Motor neuron (in vitro differentiated cells): ENCODE measurements at places on chromosomes 7 and 10.

DNA sequence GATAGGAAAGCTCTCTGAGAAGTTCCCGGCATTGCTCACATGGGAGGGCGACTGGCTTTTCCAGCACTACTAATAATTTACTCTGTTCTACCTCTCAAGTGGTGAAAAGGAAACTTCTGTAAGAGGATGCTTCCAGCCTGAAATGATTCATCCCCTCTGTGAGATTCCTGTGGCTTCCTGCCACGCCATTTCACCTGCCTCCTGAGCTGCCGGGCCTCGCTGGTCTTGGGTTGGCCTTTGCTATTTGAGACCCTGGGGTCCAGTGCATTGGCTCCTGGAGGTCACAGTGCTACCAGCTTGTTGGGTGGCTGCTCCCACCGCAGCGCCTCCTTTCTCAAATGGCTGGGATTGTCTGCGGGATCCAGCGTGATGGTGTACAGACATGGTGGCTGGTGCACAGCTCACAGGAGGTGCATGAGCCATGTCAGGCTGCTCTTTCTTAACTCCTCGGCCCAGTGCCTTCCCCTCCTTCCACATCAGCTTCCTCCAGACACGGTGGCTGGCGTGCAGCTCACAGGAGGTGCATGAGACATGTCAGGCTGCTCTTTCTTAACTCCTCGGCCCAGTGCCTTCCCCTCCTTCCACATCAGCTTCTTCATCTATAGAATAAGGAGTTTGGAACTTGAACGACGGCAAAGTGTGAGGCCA lies 42.9 kb upstream of the PCBD1 start:
- ATAC-seq: no peak

DNA sequence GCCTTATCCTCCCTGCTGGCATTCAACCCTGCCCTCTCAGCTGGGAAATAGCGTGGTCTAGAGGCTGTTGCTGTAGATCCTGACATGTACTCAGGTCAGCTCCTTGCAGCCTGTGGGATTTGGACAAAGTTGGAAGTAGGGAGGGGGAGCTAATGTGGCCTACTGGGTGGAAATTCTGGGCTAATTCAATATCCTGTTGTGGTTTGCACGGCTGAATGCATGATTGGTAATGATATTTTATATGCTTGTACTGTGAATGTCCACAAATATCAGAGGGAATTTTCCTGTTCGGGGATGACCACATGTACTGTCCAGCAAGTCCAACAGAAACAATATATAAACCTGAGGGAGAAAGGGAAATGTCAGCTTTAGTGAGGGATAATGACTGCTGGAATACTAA lies 22.1 kb upstream of the NPVF start:
- ATAC-seq: no peak

GRCh38 chr10:90849956-90850749 lies 7.7 kb downstream of the HTR7 start:
- ATAC-seq: no peak

GRCh38 chr10:127952575-127952869 lies 45.6 kb downstream of the PTPRE start:
- ATAC-seq: no peak

- ATAC-seq: peak; percentile 29
These were observed 110.4 kb downstream of the PON1 start for GRCh38 chr7:95213809-95214492.

GRCh38 chr10:61068471-61068870 lies 124.5 kb upstream of the RHOBTB1 start:
- ATAC-seq: no peak

DNA sequence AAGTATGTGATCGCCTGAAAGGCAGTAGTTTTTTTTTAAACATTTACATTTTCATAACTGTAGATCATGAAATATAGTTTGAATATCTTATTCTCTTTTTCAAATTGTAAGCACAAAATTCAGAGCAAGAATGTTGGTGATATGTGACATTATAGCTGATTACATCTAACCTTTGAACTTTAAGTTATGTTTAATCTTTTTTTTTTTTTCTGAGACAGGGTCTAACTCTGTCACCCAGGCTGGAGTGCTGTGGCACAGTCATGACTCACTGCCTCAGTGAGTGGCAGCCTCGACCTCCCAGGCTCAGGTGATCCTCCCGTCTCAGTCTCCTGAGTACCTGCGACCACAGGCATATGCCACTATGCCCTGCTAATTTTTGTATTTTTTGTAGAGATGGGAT lies 278.7 kb upstream of the NEBL start:
- ATAC-seq: no peak

DNA sequence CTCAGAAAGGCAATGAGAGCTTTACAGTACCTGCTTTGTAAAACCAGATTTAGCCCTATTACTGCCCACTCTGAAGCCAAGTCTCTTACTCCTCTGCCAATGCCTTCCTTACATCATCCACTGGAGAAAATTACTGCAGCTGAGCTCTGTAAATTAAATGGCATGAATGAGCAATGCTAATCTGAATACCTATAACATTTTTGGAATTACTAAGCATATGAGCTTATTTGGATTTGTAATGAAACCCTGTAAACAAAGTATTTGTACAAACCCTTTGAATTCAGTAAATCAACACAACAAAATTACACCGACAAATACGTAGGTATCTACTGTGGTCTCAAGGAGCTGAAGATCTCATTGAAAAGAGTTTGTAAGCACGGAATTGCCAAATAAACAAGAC lies 12.1 kb upstream of the CCNY start:
- ATAC-seq: no peak

GRCh38 chr10:71134732-71135211 lies 77.6 kb upstream of the UNC5B start:
- ATAC-seq: no peak

DNA sequence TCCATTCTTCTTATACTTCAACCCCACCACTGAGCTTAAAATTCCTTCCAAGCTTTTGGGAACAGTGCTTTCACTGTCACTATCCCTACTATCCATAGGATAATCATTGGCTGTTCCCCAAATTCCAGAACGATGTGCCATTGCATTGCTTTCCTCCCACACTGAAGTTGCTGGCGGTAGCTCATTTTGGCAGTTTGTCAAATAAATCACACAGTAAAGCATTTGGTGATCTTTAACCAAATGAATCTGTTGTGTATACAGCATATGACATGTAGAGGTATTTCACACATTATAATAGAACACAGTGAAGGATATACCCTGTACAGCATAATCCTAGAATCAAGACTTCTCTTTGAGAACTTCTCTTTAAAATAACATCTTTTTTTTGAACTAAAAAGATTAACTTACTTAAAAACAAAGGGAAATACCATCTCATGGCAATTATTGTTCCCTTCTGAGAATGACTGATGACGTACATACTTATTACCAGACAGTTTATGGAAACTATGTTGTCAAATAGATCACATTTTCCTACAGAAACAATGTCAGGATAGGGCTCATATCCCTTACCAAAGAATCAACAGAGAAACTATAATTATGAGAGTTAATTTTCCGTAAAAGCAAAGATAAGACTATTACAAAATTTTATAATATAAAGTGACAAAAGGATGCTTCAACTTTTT lies 93.6 kb downstream of the CTNNA3 start:
- no peak for ATAC-seq

- ATAC-seq: no peak
These were observed 26.7 kb downstream of the GBX1 start for GRCh38 chr7:151140826-151141225.

GRCh38 chr10:51960494-51960895 lies 261.1 kb upstream of the CSTF2T start:
- ATAC-seq: peak; percentile 81

DNA sequence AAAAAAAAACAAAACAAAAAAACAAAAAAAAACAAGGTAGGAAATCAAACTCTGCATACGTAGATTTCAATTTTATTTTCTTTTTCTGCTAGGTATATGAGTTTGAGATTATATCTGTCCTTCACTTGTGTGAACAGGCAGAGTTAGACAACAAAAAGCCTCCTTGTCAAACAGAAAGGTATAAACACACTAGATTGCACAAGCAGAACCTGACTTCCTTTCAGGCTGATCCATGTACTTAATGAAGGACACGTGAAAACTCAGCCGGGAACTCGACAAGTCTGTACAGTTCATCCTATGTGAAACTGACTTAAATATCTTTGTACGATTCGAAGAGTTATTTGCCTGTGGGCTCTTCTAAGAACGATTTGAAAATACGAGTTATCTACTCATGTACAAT lies 254.1 kb downstream of the ARL4A start:
- ATAC-seq: no peak

DNA sequence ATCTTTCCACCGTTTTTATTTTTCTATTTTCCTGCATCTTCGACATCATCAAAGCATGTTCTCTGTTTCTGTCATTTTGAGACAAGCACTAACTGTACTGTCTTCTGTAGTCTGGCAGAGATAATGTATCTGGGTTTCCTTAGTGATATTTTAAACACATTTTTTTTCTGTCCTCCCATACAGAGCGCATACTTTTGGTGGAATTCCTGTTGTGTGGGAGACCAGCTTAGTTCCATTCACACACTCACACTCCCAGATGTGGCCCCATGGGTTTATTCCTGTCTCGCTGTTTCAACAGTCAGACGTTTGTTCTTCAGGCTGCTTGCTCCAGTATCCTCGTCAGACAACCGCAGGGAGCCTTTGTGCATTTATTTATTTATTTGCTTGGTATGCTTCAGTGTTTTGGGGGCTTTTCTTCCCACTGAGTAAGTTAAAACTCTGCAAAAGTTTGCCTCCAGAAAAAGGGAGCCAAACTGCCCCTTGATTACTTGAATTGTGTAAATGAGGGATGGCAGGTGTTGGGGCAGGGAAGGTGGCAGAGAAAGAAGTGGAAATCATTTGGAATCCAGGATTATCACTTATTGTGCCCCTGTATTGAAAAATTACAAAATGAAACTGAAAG lies 456.8 kb upstream of the KLF6 start:
- ATAC-seq: peak; percentile 70

DNA sequence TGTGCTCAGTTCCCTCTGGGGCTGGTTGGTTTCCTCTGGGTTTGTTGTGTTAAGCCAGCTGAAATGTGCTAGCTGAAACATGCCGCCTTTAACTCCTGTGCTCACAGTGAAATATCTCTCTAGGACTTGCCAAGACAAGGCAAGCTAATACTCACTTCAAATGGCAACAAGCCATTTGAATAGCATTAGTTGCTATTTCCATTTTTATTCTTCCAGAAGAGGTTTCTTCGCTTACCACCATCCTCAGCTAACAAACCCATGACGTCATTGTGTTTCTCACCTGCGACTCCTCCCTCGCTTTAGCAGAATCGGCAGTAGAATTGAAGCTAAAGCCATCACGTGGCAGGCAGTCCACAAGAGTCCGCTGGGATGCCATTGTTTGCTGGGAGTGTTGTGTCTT lies 61.3 kb downstream of the ZNF22 start:
- no peak for ATAC-seq

- ATAC-seq: no peak
These were observed 221.2 kb downstream of the CCSER2 start for GRCh38 chr10:84549368-84550165.

GRCh38 chr10:85098835-85099521 lies 770.6 kb downstream of the CCSER2 start:
- ATAC-seq: no peak

DNA sequence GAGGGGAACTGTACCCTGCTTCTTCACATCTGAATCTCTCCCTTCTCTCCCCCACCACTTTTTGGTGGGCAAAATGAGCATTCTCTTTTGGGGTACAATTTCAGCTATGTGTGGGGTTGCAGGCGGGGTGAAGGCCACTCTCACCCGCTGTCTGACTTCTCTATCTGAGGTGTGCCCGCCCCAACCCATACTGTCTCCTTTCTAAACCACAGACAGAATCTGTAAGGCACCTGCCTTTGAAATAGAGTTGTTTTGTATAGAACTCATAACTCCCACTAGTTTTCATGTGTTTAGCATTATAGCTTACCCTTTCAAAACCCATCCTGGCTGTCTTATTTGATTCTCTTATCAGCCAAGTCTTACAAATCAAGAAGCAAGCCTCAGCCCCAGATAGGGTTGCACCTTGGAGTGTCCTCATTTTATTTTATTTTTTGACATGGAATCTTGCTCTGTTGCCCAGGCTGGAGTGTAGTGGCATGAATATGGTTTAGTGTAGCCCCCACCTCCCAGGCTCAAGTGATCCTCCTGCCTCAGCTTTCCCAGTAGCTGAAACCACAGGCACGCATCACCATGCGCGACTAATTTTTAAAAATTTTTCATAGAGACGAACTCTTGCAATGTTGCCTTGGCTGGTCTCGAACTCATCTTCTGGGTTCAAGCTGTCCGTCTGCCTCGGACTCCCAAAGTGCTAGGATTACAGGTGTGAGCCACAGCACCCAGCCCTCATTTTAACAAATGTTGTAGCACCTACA lies 11.9 kb downstream of the TSPAN14 start:
- ATAC-seq: no peak

DNA sequence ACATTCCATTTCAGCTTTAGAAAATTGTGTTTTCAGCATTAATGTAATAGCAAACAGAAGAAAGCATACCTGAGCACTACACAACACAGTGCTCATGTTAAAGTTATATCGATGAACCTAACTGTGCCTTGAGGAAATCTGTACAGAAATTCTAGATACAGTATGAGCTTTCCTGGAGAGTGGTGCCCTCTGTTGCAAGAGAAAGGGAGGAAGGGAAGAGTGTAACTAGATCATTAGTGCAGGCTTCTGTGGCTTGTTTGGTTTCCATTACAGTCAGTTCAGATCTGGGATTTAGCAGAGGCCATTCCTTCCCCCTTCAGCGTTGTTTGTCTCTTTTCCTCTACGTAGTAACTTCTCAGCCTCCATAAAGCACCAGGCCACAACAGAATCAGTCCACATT lies 139.7 kb downstream of the HTR7 start:
- ATAC-seq: no peak

DNA sequence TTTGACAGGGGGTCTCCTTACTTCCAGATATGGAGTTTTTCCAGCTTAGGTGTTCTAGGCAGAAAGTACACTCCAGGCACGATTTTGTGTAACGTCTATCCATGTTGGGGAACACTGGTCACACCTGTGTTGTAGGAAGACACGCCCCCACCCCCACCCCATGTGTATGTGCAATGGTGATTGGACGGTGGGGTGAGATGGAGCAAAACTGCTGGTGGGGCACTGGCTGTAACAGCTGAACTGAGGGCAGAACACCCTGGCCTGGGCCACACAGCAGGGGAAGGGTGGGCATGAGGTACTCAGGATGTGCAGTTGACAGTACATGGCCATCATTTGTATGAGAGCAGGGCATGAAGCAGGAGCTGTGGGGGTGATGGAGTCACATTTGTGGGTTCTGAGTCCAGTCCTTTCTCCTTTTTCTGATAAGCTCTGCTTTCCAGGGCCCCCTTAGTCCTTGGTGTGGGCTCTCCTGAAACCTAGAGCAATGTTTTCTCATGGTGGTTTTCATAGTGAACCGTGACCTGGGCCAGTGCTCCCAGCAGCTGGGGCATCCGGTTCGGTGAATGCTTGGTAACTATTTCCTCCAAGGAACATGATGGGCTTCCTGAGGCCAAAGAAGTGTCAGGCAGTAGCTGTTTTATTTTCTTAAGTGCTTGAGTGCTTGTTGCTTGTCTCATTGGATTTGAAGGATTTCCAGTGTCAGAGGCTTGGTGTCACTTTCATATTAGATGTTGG lies 63.4 kb upstream of the AQP1 start:
- no peak for ATAC-seq

- ATAC-seq: peak; percentile 49
These were observed 58.0 kb upstream of the STRIP2 start for GRCh38 chr7:129376076-129376777.

- ATAC-seq: peak; percentile 41
These were observed 87.0 kb downstream of the PTPRN2 start for GRCh38 chr7:158500651-158501052.
